Stimulated activated CD4-positive, alpha-beta T cell treated with anti-CD3 and anti-CD28 coated beads, Interleukin-12 subunit alpha, Interleukin-12 subunit beta, amount 100 ng/mL, for 24 hours (primary cell): ENCODE measurements at places on chromosomes 1 and 21.

DNA sequence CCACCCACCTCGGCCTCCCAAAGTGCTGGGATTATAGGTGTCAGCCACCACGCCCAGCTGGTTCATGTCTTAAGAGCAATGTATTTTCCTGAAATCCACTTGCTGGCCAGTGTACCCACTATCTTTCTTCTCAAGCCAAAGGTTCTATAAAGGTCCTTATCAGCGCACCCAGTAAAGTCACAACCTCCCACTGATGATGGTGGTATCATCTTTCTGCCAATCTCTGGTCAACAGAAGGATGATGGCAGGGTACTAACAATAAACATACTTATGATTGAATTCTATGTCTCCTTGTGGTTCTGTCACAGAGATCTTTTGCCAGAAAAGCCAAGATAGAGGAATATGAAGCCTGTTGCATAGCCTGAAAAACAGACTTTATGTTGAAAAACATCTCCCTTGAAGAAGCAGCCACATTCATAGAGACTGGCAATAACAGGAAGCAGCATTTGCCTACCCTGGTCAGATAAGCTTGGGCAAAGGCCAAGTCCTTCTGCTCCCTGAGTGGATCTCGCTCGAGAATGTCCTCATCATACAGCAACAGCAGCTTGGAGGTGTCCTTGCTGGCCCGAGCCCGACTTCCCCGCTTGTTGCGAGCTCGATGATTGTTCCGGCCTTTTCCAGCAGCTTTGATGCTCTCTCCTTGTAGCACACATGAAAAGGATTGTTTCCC lies 73.0 kb downstream of the DAP3 start:
- DNase-seq = no peak

DNA sequence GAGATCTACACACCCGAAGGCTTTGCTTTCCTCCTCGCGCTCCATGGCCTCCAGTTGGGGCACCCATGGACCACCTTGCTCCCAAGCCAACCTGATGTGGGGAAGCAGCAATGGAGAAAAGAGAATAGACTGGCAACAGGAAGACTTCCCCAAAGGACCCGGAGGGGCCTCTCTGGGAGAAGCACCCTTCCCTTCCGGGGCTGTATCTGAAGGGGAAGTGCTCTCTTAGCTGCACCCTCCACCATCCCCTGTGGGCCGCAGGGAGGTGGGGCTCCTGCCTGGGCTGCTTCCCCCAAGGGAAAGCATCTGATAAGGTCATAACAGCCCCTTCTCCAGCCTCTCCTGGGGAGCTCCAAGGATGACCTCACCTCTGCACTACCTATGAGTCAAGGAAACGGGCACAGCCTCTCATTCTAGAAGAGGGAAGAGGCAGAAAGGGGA lies 100.2 kb downstream of the RIPK4 start:
- no peak for DNase-seq

DNA sequence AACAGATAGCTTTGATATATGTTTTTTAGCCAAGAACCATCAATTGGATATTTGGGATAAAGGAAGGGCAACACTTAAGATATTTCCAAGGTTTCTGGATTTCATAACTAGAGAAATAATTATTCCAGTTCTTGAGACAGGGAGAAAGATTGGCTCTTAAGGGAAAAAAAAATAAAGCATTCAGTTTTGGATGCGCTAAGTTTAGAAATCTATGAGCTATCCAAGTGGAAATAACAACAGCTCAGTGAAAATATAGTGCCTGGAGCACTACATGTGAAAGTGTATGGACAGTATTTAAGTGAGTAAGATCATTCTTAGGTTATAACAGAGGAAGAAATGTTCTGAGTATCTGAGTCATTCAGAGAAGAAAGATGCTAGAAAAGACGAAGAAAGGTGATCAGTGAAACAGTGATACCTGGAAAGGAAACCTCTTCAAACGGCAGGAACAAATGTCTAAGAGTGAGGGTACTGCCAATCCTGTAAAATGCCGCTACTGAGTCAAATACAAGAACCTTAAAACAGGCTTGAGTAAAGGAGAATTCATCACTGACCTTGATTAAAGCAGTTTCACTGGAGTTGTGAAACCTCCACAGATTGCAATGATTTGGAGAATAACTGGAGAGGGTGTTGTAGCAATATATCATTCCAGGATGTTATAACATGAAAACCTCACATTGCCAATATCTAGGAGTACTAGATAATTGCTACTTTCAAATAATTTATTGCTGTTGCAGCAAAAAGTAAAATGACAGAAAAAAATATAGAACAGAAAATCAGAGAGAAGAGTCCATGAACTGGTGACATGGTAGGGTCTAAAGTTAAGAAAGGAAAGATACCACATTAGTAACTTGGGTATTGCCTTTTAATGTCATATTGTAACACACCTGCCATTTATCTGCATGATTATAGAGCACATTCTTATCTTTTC lies 482.1 kb upstream of the RGS18 start:
- DNase-seq = no peak

DNA sequence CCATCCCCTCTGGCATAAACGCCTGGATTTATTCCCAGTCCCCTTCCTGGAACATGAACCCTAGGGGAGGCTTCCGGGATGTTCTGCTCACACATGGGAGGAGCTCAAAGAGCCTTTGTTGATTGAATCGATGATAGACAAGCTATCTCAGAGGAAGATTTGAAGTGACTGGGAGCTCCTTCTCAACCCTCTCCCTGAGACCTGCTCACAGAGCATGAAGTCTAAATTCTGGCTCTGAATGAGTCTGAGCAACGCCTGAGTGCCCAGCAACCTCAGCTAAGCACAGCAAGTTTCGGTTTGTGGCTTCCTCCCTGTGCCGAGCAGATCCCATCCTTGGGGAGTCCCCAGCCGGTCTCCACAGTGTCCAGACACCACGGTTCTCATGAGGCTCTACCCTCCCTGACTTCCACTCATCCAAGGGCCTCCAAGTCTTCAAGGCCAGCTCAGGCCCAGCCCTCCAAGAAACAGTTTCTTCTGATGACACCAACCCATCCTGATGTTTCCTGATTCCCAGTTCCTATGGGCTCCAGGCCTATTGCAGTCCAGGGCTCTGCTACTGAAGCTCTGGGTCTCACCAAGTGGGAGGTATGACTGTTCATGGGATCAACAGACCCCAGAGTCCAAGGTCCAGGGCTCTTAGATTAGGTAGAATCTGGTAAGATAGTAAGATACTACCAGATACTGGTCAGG lies 190.8 kb downstream of the DYRK1A start:
- no peak for DNase-seq

DNA sequence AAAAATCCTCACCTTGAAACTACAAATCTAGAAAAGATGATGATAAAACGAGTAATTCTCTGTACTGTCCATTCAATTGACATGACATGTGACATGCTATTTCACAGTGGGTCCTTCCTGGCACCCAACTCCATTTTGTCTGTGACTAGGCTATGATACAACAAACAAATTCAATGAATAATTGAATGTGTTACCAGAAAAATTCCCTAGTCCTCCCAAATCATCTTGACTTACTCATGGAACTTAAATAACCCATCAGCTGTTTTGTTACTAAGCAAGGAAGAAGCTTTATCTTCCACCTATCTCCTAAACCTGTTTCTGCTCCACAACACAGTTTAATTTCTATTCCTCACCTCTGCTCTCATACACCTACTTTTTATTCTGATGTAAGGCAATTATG lies 30.4 kb downstream of the B3GALNT2 start:
- DNase-seq = no peak

GRCh38 chr1:200945111-200945510 lies 50.4 kb downstream of the INAVA start:
- no peak for DNase-seq

- no peak for DNase-seq
These were observed 1667.8 kb downstream of the MRPL39 start for GRCh38 chr21:23939369-23940065.

DNA sequence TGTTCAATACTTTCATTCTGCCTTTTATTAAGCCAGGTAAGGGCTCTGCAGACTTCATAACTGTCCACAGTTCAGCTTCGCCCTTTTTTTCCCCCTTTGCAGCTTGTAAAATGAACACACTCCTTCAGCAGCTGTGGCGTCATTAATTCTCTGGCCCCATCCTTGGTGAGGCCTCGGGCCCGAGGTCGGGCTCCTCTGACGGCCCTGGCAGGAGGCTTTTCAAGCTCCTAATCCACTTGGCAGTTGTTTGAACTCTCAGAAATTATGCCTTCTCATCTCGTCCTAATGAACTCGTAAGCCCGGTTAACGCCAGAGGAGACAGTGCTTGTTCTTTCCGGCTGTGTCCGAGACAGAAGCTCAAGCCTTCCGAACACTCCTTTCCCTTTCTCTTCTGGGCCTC lies 18.1 kb upstream of the EPHA8 start:
- DNase-seq = no peak

DNA sequence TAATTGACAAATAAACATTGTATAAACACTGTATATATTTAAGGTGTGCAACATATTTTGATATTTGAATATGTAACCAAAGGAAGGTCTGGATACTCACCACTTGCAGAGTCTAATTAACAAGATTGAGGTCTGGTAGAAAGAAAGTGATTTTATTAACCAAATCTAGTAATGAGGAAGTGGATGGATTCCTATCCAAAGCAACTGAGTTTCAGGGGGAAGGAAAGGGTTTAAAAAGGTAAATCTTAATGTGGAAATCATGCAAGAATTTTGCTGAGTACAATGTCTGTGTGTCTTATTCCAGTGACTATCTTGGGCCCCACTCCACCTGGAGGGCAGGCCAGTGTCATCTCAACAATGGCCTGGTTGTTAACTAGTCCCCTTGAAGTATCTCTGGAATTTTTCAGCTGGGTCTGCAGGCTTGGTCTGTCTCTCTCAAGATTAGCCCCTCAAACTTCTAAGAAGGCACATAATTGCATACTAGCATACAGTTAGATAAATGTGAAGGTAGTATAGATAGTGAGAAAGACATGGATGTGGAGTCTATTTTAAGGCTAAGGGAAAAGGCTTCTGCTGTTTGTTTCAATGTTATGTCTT lies 262.7 kb upstream of the RGS18 start:
- DNase-seq = no peak

DNA sequence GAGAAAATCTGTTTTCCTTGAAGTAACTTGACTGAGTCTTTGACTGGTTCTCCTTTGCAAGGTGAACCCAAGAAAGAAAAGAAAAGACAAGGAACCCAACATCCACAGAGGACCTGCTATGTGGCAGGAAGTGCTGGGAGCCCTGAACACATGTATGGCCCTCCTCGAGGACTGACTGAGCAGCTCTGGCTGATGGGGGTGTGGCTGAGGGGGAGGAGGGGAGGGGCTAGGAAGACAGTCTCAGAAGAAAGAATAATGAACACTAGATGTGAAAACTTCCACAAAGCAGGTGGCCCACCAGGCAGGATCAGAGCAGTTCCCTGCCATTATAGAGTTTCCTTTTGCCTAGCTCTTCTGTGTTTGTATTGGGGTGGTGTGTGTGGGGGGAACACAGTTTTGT lies 26.1 kb downstream of the NENF start:
- DNase-seq = no peak

- no peak for DNase-seq
These were observed 100.2 kb downstream of the SPATA46 start for GRCh38 chr1:162276493-162276892.

- no peak for DNase-seq
These were observed 16.9 kb downstream of the CHRNB2 start for GRCh38 chr1:154584267-154584994.

- no peak for DNase-seq
These were observed 81.5 kb downstream of the SELENOF start for GRCh38 chr1:86832433-86832832.

DNA sequence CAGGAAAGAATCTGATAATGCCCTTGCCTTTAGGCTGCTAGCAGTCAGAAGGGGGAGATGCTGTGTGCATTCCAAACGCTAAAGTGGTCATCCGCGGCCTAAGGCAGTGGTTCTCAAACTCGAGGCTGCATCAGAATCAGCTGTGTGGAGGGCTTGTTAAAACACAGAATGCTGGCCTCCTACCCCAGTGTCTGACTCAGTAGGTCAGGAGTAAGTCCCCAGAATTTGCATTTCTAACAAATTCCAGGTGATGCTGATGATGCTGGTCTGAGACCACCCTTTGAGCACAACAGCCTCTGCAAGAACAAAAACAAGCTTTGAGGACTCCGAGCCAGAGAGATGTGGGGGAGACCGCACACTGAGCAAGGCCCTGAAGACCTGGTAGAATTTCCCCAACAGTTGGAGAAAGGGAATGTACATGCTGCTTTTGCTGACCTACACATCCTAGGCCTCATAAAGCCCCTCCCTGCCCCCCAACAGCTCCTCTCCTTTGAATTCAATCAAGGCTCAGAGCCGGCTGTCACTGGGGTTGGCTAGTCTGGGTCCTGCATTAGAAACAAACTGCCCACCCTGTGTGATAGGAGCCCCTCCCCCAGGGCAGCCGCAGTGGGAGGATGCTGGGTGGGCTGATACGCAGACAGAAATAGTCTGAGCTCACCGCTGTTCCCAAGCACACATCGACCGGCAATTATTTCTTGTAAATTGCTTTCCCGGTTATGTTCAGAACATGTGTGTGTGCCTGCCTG lies 27.1 kb downstream of the SHISAL2A start:
- DNase-seq = no peak

GRCh38 chr1:225418059-225418458 lies 9.8 kb downstream of the LBR start:
- DNase-seq = no peak

GRCh38 chr1:171506525-171507304 lies 21.4 kb downstream of the PRRC2C start:
- no peak for DNase-seq

- no peak for DNase-seq
These were observed 18.2 kb upstream of the DPH5 start for GRCh38 chr1:101043776-101044175.

DNA sequence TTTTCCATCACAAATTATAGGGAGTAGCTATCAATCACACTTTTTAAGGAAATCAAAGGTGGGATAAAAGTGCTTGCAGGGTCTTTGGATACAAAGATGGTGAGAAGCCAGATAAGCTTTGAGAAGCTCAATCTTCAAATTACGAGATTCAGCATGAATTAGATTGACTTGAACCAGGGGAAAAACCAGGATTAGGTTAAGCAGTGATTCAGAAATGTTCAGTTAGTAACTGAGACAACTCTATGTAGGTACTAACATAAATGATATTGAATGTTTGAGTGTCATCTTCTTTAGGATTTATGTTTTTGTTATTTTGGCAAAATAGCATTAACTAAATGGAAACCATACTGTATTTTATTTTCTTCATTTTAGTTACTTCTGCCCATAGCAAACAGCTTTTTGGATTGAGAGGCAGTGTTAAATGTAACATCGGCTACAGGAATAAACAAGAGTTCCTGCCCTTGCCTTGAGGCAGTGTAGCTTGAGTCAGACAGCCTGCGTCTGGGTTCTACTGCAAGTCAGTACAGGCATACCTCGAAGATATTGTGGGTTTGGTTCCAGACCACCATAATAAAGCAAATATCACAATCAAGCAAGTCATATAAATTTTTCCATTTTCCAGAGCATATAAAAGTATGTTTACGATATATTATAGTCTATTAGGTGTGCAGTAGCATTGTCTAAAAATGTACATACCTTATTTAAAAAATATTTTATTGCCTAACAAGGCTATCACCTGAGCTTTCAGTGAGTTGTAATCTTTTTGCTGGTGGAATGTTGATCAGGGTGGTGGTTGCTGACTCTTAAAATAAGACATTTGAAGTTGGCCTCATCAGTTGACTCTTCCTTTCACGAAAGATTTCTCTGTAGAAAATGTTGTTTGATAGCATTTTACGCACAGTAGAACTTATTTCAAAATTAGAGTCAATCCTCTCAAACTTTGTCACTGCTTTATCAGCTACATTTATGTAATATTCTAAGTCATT lies 36.9 kb upstream of the BACH1 start:
- no peak for DNase-seq
